ENCODE measurements at places on chromosomes 2 and 18.

DNA sequence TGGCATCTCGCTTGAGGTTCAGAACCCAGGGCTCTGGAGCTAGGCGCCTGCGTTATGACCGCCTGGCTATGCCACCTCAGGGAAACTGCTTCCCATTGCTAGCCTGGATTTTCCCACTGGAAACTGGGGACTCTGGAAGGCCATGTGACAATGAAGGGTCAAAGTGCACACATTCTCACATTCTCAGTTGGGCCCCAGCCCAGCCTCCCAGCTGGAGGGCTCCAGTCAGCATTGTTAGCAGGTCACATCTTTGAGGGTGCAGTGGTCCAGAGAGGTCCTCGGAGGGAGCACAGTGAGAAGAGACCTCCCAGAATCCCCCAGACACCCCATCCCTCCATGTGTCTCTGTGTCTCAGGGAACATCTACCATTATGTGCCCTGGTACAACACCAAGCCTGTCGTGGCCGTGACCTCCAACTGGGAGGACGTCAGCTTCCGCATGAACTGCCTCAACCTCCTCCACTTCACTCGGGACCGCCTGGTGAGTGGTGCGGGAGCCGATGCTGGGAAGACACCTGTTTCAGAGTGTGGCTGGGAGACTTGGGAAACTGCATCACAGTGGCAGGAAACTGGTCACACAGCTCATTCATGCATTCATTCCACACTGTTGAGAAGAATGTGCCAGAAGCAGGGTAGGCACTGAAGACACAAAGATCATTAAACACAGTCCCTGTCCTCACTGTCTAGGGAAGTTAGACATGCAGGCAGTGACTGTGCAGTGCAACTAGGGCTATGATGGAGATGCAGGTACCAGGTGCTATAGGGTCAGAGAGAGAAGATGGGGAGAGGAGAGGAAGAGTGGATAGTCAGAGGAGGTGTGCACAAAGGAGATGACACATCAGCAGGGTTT is 41.6 kb downstream of the FER1L5 start:
- DNase-seq, result no peak

GRCh38 chr2:96159084-96159830 is 14.0 kb upstream of the DUSP2 start:
- no peak for DNase-seq

GRCh38 chr2:28286678-28287077 is 106.0 kb upstream of the FOSL2 start:
- DNase-seq, result no peak

GRCh38 chr2:74525717-74526648 is at the start of gene DQX1:
TSS of gene DQX1 (minus strand) at chr2:74526231. CDS start at chr2:74525729, 502 bp downstream.
- DNase-seq, result no peak

GRCh38 chr18:25177631-25178030 is 174.3 kb downstream of the ZNF521 start:
- no peak for DNase-seq

- DNase-seq, result no peak
These were observed 54.7 kb upstream of the TGFA start for GRCh38 chr2:70608373-70608772.

- no peak for DNase-seq
These were observed 40.8 kb downstream of the ATOH8 start for GRCh38 chr2:85794491-85795121.

DNA sequence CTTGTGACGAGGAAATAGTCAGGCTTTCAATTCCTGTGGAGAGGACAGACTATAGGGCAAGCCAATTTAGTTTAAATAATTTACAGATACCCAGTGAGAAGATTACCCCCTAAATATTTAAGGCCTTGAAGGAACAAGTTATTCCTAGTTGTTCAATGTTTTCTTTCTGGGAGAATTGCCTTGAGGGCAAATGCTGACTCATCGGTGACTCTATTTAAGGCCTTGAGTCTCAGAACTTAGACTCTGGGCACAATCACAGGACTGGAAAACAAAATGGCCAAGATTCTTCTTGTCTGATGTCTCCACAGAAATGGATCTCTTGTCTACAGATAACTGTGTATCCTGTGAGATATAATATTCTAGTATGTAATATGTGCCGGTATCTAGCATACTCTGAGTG is 467.1 kb downstream of the SUCLG1 start:
- no peak for DNase-seq

DNA sequence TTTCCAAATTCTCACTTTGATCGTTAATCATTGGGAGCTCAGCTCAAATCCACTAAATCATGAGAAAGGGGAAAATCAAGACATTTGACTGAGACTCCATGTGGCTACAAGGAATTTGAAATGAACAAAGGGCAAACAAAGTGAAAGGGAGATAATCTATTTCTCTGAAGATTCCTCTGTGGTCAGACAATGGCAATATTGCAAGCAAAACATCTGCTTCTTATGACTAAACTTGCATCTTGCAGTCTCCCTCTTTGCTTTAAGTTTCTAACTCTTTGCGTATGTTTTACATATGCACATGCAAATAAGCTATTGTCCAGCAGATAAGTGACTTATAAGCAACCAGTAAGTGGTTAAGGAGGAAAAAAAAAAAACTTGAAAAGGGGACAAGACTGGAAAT is 299.1 kb upstream of the NXPH2 start:
- DNase-seq, result no peak

Measured in stimulated activated CD8-positive, alpha-beta memory T cell treated with anti-CD3 and anti-CD28 coated beads, Interleukin-4, amount 100 ng/mL, for 1 hour (primary cell).